ENCODE measurements at places on chromosomes 7 and 10.

- DNase-seq: no peak
These were observed 40.2 kb downstream of the PRTFDC1 start for GRCh38 chr10:24912215-24912614.

- DNase-seq: no peak
These were observed 12.1 kb downstream of the VIM start for GRCh38 chr10:17240096-17240495.

DNA sequence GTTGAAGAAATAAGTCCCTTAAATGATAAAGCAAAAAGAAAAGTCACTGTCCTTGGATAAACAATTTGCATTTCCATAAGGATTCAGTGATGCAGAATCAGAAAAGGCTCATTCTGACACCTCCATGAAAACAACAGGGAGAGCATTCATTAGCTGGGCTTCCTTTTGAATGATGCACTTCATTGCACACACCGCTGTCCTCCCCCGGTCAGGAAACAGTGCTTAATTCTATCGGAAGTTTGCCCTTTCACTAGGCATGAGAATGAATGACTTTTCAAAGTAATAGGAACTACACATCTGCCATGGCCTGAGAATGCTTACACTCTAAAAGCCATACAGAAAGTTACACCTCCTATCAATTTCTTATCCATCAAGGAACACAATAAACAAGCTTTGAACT is 4.2 kb downstream of the PCDH15 start:
- DNase-seq: no peak

GRCh38 chr10:112532189-112532588 is 85.2 kb downstream of the VTI1A start:
- DNase-seq: peak; percentile 61

- no peak for DNase-seq
These were observed 349.5 kb upstream of the NFE2L3 start for GRCh38 chr7:25802473-25802872.

- DNase-seq: no peak
These were observed 33.0 kb downstream of the CYP26A1 start for GRCh38 chr10:93106631-93107072.

GRCh38 chr7:140653319-140654108 is 12.9 kb upstream of the DENND2A start:
- peak; percentile 77 for DNase-seq

- DNase-seq: no peak
These were observed 58.5 kb upstream of the AHR start for GRCh38 chr7:17239683-17240521.

- DNase-seq: no peak
These were observed 103.2 kb downstream of the NRBF2 start for GRCh38 chr10:63236113-63236935.

GRCh38 chr10:47419421-47419820 is 35.3 kb upstream of the ZNF488 start:
- no peak for DNase-seq

DNA sequence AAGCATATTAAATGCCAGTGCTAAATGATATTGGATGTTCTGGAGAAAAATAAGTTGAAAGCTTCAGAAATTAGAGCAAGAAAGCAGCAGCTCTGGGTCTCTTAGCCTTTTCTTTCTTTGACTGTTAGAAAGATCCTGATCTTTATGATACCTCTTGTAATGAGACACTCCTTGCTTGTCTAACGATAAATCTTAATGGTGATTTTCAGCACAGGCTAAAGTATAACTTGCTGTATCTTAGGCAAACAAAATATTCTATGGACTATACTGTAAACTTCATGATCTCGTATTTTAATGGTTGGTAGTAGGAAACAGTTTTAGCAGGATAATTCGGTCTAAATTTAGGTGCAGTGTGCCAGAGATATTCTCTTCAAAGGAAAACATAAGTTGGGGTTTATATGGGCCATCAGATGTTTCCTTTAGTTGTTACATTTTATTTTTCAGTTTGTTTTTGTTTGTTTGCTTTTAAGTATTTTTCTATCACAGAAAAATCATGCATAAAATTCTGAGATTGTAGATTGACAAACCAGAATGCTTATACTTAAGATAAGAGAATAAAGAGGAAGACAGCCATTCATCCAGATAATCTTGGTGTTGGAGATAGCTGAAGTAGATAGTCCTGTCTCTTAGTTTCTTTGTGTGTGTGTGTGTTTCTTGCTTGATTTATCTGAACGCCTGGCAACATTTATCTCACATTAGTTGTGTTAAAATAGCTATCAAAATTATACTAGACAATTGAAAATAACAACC is 4.7 kb downstream of the CASD1 start:
- DNase-seq: no peak

- DNase-seq: no peak
These were observed 120.5 kb upstream of the IMMP2L start for GRCh38 chr7:111682588-111683340.

DNA sequence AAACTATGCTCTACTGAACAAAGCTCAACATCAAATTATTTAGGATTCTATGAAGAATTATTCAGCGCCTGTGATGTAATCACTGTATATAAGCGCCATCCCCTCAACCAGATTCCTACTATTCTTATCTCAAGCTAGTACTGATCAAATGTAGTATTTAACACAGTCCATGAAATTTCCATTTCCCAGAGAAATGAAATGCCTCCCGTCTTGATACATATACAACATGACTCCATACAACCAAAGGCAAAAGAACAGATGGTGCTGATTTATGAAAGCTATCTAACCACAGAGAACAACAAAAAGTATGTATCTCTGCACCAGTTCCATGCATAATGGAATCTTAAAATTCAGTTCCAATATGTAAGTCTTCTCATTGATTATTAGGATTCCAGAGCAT is 406.1 kb downstream of the PARD3 start:
- no peak for DNase-seq

DNA sequence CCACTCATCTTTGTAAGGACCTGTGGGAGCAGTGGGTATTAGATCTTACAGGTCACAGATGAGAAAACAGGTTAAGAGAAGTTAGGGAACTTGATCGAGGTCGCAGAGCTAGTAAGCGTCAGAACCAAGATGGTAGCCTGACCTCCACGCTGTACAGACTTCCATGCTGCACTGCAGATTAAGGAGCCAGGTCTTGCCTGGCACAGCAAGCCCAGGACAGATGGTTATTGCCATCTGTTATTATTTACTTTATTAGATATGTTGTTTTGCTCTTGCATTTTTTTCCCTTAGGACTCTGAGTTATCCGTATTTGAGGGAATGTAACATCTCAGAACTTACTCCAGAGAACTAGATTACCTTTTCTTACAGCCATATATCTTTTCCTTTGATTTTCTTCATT is 147.2 kb downstream of the NSUN6 start:
- no peak for DNase-seq

- no peak for DNase-seq
These were observed 250.7 kb upstream of the BMPER start for GRCh38 chr7:33654676-33655075.

- DNase-seq: no peak
These were observed 647.7 kb downstream of the GRM8 start for GRCh38 chr7:126605056-126605455.

GRCh38 chr10:75611993-75612372 is 180.6 kb downstream of the LRMDA start:
- no peak for DNase-seq

- DNase-seq: no peak
These were observed 30.7 kb upstream of the PLPP4 start for GRCh38 chr10:120426306-120426705.
